ENCODE measurements at places on chromosomes 16 and 17. TPM values are rescaled to one million over a fixed set of nuclear protein-coding genes. Genes with fewer than 3 reads are reported as not detected.

Gene DPEP2
- not detected for total RNA-seq

DNA sequence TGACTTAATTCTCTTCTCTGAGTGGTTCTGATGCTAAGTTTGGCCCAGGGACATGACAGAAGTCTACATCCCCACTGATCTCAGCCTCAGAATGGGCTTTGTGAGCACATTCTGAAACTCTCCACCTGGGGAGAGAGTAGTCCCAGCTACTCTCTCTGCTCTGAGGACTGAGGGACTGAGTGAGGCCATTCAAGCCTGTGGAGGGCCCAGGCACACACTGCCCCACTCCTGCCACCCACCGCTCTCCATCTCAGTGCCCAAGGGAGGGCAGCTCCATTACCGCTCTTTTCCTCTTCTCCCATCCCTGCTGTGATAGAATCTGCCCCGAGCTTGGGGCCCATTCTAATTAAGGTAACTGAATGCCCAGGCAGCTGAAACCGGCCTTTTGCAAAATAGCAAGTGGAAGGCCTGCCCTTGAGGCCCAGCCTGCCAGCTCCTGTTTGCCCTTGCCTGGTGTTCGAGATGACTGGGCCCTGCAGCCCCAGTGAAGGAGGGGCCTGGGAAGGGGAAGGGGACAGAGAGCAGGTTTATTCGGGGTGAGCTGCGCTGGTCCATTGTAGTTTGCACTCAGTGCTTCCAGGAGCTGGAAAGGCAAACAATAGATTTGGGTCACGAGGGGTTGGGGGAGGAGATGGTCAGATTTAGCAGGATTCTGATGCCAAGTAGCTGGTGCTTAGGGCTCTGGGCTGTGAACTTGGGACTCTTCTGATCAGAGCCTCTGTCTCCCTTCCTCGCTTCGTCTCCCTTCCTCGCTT, 76.2 kb downstream of the RAB11FIP4 start:
- DNase-seq, result no peak

- no peak for DNase-seq
These were observed 33.0 kb upstream of the ZC3H18 start for GRCh38 chr16:88536971-88537751.

- no peak for DNase-seq
These were observed 107.4 kb downstream of the PARN start for GRCh38 chr16:14522671-14523070.

DNA sequence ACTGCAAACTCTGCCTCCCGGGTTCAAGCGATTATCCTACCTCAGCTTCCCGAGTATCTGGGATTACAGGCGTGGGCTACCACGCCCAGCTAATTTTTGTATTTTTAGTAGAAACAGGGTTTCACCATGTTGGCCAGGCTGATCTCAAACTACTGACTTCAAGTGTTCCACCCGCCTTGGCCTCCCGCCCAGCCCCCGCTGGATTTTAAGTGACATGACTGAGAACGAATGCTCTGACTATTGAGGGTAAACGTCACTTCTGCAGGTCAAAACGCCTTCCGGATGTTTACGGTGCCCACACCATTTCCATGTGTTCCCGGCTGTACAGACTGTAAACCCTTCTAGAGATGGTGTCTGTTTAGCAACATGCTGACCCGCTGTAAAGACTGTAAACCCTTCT, 22.8 kb downstream of the PITPNA start:
- DNase-seq, result no peak

- peak; percentile 81 for DNase-seq
These were observed 42.4 kb upstream of the MRPS23 start for GRCh38 chr17:57892146-57892819.
